GM04503 (cell line): ENCODE measurements at places on chromosomes 4 and X.

- peak; percentile 41 for DNase-seq
Observed at GRCh38 chr4:186881521-186882220, 158.0 kb upstream of the FAT1 start.

DNA sequence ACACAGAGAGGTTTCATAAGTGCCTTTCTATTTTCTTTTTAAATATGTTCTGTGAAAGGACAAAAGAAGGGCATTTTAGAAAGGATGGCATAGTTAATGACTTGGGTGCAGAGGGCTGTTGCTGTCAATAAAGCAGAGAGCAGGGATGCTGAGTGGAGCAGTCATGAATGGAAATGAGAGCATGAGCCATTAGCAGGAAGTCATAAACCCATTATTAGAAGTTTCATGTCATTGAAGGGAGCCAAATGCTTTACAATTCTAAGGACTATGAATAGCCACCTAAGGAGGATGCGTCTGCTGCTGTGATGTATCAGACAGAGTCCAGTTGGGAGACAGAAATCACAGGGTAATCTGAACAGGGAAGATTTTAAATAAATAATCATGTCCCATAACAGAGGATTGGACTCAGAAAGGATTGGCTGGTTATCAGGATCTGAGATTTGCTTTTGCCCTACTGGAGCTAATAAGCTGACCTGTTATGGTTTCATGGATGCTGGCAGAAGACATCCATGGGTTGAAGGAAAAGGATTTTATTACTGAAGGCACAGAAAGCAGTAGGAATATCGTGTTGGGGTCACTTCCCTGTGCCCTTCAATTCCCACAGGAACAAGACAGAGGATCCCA lies 47.5 kb upstream of the WDR19 start:
- no peak for DNase-seq

DNA sequence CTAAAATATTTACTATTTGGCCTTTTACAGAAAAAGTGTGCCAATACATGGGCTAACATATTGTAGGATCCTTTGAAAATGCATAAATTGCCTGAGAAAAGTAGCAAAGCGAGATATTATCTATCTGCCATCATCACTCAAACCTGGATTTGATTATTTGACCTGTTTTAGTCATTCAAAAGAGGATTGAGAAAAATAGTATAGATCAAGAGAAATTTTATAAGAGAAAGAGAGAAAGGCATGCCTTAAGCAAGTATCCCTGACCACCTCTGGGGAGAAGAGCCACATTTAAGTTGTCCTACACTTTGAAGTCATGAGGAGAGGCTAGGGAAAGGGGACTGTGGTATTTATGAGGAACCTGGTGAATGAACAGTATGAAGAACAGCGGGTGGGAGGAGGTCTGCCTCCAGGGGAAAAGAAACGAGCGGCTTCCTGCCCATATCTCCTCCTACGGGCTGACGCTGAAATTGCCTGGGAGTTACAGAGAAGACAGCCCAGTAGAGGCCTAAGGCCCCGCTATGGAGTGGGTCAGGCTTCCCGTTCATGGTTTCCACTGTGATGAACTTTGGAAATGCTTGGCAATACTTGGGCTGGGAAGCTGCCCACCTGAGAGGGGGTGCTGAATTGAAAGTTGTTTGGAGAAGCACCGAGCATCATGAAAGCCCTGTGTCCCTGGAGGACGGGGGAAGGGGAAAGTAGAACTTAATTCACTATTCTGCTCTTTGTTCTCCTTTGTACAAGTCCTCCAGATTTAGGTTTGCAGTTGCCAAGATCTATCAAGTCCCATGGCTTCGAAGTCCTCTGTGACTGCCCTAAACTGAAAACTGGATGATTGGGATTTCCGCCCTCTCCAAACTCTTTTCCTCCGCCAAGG lies 106.9 kb upstream of the ACSL4 start:
- no peak for DNase-seq

- DNase-seq, result peak; percentile 55
Observed at GRCh38 chr4:141375855-141376254, 155.2 kb downstream of the ZNF330 start.

GRCh38 chrX:31298916-31299315 lies 227.1 kb upstream of the FTHL17 start:
- DNase-seq, result no peak

DNA sequence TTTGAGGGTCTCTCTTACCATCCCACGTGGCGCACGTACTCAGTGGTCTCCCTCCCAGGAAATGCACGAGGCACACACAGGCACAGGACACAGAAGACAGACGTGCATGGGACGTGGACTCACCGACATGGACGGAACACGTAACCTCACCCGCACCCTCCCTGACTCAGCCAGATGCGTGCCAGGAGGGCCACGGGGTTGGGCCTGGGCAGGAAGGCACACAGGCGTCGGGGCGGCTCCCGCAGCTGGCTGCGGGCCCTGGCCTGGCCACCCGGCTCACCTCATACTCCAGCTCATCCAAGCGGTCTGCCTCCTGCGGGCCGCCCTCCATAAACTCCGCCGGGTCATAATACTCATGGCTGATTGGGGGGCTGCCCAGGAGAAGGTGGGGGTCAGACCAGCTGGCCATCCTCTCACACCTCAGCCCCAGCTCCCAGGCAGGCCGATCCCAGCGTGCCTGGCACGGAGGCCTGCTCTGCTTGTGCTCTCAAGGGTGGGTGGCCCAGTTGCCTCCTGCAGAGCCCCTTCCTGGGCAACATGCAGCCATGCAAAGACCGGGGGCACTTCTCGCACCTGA lies 12.6 kb downstream of the SSR4 start:
- no peak for DNase-seq

DNA sequence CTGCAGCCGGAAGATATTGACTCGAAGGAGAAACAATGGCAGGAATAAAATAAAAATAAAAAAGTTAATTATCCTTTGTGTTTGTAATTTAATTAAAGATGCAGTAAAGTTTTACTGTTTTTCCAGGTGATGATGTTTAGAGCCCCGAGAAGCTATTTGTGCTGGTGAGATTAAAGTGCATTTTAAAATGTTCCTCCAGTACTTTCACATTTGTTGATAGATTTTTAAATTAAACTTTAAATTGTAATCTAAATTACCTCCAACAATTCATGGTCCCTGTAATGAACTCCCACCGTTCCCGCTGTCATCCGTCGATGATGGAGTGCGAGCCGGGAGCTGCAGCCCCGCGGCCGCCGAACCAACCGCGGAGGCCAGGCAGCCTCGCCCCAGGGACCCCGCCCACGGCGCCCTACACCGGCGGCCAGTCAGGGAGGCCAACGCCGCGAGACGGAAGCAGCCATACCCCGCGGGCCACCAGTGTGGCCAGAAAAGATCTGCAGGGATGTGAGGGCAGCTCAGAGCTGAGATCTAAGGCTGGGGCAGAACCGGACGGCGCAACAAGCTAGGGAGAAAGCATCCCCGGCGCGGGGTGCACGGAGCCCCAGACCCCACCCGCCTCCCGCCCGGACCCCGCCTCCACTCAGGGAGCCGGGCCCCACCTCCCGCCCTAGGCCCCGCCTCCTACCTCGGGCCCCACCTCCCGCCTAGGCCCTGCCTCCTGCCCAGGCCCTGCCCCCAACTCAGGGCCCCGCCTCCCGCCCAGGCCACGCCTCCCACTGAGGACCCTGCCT lies 104.0 kb downstream of the FAM53A start:
- peak; percentile 22 for DNase-seq

DNA sequence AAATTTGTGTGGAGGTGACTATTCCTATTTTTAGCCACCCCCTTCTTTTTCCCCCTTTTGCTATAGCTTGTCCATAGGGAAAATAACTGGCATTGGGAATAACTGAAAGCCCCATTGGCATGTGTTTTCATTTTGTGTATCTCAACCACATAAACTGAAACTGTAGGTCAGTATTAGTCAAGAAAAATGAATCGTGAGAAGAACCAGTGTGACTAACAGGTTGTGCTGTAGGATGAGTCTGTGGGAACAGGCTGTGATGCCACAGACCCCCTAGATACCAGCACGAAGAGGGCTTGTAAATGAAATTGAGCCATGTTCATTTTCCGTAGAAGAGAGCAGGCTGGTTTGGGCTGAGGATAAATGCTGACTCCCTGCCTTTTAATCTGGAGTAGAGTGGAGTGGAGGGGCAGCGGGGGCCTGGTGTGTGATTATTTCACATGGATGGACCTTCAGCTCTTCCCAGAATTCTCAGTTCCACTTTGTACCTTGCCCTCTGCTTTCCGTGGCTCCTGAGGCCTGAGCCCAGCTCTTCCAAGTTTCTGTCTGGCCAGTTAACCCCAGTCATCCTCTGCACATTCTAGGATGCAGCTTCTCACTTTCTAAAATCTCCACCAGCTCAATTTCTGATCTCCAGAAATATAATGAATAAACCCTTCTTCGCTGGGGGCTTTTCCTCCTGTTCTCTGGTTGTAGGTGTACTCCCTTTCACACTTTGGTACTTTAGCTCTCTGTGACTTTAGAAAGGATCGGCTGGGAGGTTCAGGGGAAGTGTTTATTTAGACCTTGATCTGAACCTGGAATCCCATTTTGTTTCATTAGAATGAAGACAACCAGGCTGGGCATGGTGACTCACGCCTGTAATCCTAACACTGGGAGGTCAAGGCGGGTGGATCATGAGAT lies 37.3 kb downstream of the DCUN1D4 start:
- DNase-seq, result no peak

DNA sequence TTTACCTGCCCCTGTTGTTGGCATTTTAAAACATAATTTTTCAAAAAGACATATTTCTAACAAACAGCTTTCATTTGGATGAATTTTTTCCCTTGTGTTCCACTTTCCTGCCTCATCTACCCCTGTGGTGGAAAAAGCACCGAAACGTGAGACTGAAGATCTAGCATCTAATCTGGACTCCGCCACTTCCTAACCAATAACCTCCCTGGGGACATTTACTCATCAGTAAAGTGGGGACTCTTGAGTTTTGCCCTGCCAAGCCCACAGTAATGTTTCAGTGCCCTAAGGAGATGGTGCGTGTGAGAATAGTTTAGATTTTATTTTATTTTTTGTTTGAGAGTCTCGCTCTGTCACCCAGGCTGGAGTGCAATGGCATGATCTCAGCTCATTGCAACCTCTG lies 56.7 kb downstream of the ADGRG2 start:
- no peak for DNase-seq

DNA sequence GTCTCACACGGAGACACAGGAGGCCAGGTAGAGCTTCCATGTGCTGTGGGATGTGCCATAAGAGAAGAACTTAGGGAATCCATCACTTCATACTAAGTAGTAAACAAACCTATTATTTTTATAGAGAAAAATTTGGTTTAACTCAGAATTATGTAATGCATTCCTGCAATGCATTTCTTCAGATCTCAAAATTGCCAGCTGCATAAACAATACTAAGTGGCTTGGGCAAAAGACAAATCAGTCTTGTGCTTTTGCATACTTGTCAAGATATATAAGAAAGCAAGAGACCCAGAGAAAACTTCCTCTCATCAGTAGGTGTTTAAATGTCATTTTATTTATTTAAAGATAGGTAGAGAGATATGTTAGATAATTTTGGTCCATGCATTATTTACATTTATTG lies 382.1 kb upstream of the CTSO start:
- no peak for DNase-seq

- DNase-seq, result no peak
Observed at GRCh38 chrX:66602381-66602938, 36.4 kb downstream of the EDA2R start.
